ENCODE measurements at places on chromosomes 13 and 19.

DNA sequence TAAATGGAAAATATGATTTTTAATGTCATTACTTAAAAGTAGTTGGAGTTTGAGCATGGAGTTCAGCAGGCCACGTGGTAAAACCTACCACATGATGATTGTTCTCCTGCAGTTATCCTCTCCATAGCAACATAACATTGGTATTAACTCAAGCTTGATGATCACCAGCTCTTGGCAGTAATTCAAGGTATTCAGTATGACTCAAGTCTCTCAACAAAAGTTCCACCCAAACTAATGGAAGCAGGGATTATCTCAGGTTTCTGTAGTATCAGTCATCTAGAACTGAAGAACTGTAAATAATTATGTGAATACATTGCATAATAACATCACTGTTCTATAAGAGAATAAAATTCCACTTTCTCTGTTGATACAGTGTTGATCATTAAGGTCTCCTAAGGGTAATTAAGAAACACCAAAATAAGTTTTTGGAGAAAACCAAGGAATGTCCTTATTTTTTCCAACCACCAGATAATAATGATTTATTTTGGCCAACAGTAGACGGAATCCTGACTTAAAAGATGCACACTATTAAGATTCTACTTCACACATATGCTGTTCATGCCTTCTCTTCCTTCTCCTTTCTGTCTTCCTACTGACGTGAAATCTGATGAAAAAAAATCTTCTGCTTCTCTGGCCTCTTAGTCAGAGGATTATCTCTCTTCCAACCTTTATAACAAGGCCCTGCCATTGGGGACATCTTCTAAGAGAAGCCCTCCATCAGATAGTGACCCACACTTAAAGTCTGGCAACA is 1092.3 kb downstream of the EFNB2 start:
- no peak for DNase-seq

DNA sequence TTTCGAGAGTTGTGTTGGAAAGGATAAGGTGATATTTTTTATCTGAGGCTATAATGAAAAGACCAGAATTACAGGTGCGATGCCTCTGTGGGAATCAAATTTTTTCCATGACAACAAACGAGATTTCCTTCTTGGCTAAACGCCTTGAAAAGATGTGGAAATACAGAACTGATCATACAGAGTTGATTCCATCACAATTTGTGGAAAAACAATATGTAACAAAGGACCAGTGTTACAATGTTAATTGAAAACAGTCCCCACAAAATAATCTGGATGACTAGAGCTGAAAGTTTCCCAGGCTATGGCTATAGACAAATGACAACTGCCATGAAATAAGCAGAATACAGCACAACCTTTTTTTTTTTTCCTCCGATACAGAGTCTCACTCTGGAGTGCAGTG is 628.9 kb downstream of the DIAPH3 start:
- no peak for DNase-seq

- no peak for DNase-seq
Measured at GRCh38 chr19:58585442-58586132, 12.5 kb upstream of the MZF1 start.

- DNase-seq, result no peak
Measured at GRCh38 chr13:23567906-23568460, 2.2 kb upstream of the TNFRSF19 start.

GRCh38 chr13:88592105-88592504 is 920.9 kb downstream of the SLITRK5 start:
- DNase-seq, result no peak

- DNase-seq, result no peak
Measured at GRCh38 chr19:2820112-2820702, 539 bp downstream of the ZNF554 start.
